H54 (cell line): ENCODE measurements at places on chromosomes 4 and X.

DNA sequence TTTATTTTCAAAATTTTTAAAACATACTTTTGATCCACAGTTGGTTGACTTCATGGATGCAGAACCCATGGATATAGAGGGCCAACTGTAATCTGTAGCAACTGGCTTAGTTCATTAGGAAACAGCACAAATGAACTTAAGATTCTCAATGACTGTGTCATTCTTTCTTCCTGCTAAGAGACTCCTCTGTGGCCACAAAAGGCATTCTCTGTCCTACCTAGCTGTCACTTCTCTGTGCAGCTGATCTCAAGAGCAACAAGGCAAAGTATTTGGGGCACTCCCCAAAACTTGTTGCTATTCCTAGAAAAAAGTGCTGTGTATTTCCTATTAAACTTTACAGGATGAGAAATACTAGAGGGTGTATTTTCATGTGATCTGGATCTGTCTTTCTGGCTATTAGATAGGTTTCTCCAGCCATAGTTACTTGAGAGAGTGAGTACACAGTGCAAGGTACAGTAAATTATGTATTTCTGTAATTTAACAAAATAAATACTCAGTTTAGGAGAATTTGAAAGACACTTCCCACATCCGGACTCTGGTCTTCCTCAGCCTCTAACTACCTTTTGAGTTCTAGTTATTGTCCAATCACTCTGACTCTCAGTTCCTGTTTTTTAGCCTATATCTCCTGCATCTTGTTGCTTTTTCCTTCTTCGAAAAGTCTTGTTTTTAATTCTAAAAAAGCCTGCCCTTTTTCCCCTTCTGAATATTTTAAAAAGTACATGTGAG lies 21.8 kb downstream of the TLR2 start:
- DNase-seq, result no peak

GRCh38 chrX:1492421-1493012 lies 39.8 kb upstream of the ASMTL start:
- no peak for DNase-seq

GRCh38 chr4:172011196-172011595 lies 198.0 kb downstream of the GALNTL6 start:
- DNase-seq, result no peak

DNA sequence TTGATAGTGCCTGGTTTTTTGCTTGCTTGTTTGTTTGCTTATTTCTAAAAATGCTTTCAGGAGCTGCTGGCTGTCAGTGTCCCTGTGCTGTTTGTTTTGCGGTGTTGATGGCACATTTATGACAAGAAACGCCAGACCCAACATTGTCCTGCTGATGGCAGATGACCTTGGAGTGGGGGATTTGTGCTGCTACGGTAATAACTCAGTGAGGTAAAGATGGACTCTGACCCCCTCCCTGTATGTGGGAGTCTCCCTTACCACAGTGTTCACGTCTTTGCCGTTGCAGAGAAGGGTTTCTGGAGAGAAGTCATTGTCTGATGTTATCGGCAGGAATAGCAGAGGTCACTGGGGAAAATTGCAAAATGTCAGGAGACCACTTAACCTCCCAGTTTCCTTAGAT lies at the start of gene ARSH:
TSS of gene ARSH (plus strand) at position 52 of the 400 bp plus-strand sequence. CDS start at position 119, 67 bp downstream.
- DNase-seq, result no peak

GRCh38 chr4:48483006-48483776 lies at the start of gene SLC10A4:
Gene SLC10A4 (plus strand): TSS chr4:48483343. CDS start chr4:48483562, 219 bp downstream.
- DNase-seq, result no peak

DNA sequence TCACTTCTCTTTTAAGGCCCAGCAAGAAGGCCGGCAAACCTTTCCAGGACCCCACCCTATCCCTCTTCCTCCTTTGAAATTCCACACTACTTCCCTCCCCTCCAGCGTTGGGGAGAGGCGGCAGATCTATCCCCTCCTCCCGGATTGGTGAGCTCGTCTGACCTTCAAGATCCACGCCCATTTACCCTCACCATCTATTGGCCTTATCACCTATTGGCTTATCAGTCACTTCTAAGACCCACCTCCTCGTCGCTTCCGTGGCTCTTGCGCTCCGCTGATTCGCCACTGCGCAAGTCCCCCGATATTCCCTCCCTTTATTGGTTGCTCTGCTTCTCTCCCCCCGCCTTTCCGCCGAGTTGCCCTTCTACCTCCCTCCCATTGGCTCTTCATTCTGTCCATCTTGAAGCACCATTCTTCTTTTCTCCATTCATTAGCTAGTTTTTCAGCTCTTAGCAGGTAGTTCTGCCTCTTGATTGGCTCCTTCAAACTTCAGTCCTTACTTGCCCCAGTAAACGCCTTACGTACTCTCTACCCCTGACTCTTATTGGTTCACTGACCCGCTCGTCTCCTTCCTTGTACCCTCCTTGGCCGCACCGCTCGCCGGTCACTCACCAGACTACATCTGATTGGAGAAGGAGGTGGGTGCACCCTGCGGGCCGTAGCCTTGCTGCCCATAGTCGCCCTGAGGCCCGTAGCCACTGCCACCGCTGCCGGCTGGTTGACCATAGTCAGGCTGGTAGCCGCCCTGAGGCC lies 4.8 kb upstream of the PRICKLE3 start:
- peak; percentile 56 for DNase-seq

DNA sequence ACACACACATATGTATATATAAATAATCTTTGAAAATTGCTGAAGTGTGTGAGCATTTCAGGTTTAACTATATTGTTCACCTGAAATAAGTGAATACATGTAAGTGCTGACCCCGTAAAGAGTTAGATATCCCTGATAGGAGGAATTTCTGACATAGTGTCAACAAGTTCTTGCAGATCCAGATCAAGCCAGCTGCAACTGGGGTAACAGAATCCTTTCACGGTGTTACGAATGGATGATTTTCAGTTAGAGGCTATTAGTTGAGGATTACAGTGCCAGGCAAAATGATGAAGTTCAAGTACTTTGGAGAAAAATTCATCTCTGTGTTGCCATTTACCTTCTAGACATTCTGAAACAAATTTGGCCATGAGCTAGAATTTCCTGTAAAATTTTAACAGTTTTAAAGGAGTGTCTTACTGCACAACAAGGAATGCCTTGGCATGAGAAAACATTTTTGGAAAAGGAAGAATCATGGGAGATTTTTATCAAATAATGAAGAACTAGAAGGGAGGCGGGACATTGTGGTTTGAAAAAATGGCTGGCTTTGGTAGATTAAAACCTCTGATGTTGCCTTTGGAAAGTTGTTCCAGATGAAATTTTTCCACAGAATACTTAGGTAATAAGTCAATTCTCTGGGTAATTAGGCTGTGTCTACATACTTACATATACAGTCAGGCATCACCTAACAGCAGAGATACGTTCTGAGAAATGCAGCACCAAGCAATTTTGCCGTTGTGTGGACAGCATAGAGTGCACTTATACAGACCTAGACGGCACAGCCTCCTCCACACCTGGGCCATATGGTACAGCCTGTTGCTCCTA lies 84.4 kb upstream of the FAT1 start:
- no peak for DNase-seq

DNA sequence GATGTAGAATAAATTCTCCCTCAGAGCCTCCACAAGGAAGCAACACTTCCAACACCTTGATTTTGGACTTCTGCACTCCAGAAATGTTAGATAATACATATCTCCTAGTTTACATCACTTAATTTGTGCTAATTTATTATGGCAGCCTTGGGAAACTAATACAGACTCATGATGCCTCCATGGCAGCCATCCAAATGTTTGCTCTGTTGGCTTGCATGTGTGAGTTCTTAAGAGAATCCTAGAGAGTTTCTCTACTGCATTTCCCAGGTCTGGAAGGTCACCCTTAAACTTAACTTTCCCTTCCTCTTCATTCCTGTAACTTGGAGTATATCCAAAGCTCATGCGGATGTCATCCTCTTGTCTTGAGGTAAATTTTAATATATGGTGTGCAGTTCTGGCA lies 956.1 kb downstream of the ADGRL3 start:
- DNase-seq, result no peak

DNA sequence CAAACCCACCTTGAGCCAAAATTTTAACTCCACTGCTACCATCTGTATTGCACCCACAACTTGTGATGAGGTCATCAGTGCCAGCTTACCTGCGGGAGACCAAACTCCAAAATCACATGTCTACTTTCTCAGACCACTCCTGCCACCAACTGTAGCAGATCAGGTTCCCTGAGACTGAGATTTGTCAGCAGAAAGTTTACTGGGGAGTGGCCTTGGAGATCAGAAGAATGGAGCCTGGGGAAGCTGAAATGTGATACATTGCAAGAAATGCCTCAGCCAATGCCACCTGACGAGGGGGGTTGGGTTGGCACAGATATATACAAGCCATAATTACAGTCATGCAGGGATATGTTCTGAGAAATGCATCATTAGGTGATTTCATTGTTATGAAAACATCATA lies 19.1 kb downstream of the HAUS3 start:
- no peak for DNase-seq

GRCh38 chr4:113026556-113026955 lies 22.9 kb upstream of the ANK2 start:
- peak; percentile 2 for DNase-seq

GRCh38 chr4:101345271-101345595 lies 2.1 kb downstream of the PPP3CA start:
- DNase-seq, result no peak

- peak; percentile 24 for DNase-seq
Measured at GRCh38 chr4:98688411-98689290, 30.2 kb upstream of the TSPAN5 start.

DNA sequence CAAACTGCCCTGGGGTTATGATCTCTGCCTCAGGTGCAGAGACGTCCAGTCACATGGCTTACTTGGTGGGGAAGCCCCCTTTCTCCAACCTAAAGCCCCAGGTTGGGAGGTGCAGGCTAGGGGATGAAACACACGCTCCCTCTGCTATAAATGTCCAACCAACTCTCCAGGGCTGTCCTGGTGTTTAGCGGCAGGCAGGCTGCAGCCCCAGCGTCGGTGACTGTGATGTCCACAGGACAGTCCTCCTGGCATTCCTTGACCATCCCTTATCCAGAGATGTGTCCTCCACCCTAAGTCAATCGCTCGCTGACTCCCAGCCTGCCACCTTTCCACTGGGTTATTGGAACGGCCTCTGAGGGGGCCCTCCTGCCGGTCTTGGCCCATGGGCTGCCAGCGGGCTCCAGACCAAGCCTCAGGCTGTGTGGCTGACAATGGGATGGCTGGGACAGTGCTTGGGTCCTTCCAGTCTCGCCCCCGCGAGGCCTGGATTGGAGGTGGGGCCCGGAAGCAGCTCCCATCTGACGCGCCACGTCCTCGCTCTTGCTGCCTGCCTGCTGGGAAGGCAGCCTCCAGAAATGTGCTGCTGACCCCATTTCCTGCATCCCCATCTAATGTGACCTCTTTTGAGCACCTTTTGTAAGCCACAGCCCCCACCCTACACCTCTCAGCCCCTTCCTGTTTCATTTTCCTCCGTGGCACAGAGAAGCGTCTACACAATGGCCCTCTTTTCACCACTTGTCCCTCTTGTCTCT lies 60.8 kb upstream of the ADRA2C start:
- DNase-seq, result no peak

DNA sequence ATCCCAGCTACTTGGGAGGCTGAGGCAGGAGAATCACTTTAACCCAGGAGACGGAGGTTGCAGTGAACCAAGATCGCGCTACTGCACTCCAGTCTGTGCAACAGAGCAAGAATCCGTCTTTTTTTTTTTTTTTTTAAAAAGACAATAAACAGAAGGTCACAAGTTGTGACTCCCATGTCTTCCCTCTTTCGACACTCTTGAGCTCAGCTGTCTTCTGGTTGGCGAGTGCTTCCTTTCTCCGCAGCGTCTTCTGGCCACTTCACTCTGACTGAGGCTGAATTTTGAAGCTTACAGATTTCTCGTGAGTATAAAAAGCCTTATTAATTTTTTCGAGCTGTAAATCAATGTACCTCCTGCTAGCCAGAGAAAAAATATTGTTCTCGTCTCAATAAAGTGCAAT lies 124.9 kb downstream of the STOX2 start:
- DNase-seq, result no peak

DNA sequence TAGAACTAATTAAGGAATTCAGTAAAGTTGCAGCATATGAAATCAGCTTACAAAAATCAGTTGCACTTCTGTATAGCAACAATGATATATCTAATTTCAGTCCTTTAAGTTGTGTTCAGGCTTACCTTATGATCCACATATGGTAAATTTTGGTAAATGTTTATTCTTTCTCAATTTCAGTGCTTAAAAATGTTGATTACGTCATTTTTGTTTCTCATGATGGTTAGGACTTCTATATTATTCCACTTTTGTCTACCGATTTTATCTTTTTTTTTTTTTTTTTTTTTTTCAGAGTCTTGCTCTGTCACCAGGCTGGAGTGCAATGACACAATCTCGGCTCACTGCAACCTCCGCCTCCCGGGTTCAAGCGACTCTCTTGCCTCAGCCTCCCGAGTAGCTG lies 40.7 kb upstream of the SLC6A14 start:
- DNase-seq, result no peak

- no peak for DNase-seq
Measured at GRCh38 chrX:2342874-2343273, 157.9 kb downstream of the DHRSX start.

DNA sequence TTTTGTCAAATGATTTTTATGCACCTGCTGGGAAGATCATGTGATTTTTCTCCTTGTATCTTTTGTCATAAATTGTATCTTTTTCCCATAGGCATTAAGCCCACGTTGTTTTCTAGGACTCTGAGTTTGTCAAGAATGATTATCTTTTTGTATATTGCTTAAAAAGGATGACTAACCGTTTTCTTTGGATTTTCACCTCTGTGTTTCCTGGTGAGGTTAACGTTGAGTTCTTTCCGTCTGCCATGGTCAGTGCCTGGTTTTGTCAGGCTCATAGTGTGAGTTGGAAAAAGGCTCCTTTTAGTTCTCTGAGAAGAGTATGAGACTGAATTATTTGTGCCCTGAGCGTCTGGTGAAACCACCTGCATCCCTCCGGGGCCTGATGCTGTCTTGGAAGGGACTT lies 21.9 kb downstream of the PCGF3 start:
- no peak for DNase-seq

DNA sequence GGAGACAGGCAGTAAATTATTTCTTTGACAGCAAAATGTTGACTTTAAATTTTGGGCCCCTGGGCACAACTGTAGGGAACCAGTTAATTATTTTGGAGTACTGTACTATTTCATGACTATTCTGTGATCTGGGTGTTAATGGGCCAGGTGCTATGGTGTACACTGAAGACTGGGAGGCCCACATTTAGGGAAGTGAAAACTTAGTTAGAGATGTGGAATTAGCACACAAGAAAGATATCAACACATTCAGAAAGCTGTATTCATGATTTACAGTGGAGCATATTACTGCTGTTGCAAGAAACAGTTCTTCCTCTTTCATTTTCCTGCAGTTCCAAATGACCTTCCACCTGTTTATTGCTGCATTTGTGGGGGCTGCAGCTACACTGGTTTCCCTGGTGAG lies 12.4 kb downstream of the PLP1 start:
- DNase-seq, result no peak
